Naive thymus-derived CD8-positive, alpha-beta T cell (primary cell): ENCODE measurements at places on chromosomes 6 and 20. TPM values are rescaled to one million over a fixed set of nuclear protein-coding genes. Genes with fewer than 3 reads are reported as not detected.

DNA sequence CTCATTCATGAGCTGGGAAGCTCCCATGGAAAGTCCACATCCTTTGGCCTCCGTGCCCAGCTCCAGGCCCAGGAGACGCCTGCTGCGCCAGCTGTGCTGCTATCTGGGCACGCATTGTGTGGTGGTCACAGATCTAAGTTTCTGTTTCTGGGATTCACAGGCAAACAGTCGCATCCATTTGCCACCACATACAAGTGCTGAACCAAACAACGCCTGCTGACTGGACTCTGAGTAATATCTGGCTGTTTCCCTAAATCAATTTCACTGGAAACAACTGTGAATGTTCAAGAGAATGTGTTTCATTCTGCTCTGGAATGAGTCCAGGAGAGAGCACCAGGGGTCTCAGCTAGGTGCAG is 45.5 kb downstream of the IRF4 start:
- H3K4me1 ChIP-seq, result peaks cover 12% of the 10 kb centered on the region
- DNase-seq, result no peak
- H3K4me3 ChIP-seq, result no peak overlapping the region
- no peaks in the 10 kb centered on the region for H3K36me3 ChIP-seq
- no peak overlapping the region for H3K27ac ChIP-seq

- H3K27ac ChIP-seq, result no peak overlapping the region
- H3K36me3 ChIP-seq, result no peaks in the 10 kb centered on the region
- no peaks in the 10 kb centered on the region for H3K27me3 ChIP-seq
- no peaks in the 10 kb centered on the region for H3K4me1 ChIP-seq
These were observed 259.7 kb downstream of the HDGFL1 start for GRCh38 chr6:22829070-22829469.

BNIP5 gene
- not detected for total RNA-seq

VSX1 gene
- total RNA-seq, result not detected

GRM4 gene
- not detected for total RNA-seq

GRCh38 chr6:80215063-80215462 is 108.6 kb downstream of the BCKDHB start:
- DNase-seq, result no peak
- no peak overlapping the region for H3K4me3 ChIP-seq
- H3K36me3 ChIP-seq, result peaks cover 8% of the 10 kb centered on the region
- no peaks in the 10 kb centered on the region for H3K4me1 ChIP-seq
- peak overlapping the region; percentile 34 for H3K27ac ChIP-seq

GRCh38 chr6:43923376-43924221 is 153.6 kb downstream of the VEGFA start:
- no peak overlapping the region for H3K27ac ChIP-seq
- no peaks in the 10 kb centered on the region for H3K36me3 ChIP-seq

DNA sequence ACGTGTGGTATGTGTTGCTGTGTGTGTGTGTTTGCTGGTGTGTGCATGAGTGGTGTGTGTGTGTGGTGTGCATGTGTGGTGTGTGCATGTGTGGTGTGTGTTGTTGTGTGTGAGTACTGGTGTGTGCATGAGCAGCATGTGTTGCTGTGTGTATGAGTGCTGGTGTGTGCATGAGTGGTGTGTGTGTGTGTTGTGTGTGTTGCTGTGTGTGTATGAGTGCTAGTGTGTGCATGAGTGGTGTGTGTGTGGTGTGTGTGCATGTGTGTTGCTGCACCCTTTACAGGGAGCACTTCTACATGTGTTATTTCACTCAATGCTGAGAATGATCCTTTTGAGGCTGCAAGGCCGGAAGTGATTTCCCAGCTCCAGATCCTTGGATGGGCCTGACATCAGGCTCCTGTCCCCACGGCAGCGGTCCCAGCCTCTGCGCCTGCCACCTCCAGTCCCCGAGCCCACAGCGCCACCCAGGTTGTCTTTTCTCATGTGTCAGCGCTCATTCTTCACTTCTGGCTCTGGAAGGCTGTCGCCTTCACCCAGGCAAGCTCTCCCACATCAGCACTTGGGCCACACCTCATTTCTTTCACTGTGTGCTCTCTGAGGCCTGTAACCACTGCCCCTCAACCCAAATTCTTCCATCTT is 2.6 kb downstream of the NPEPL1 start:
- no peak overlapping the region for H3K4me3 ChIP-seq
- no peak overlapping the region for H3K27ac ChIP-seq
- no peak for DNase-seq
- peaks cover 9% of the 10 kb centered on the region for H3K36me3 ChIP-seq

DNA sequence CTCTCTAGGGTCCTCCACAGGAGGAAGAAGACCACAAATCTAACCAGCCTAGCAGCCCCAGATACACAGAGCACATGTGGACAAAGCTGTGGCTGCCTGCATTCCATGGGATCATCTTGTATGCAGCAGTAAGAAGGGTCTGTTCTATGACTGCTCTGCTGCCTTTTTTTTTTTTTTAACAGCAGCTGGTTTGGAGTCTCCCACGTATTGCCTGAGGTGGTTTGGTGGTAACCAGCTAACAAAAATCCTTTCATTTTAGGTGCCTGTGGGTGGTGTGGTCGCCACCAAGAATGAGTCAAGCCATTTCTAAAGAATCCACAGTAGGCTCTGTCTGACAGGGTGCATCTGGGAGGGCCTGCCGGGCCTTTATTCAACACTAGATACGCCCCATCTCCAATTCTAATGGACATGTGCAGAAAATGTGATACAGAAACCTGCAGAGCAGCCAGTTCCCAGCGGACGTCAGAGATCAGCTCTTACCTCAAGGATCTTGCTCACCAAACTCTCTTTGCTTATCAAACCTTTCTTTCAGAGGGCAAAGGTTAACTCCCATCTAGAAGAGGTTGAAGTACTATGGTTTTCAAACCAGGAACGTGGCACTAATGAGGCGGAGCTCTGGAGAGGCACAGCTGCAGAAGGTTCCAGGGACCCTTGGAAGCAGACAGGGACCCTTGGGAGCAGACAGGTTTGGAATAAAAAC is 32.0 kb downstream of the GNAS-AS1 start:
- no peak for DNase-seq
- H3K27ac ChIP-seq, result no peak overlapping the region
- H3K27me3 ChIP-seq, result peaks cover 3% of the 10 kb centered on the region
- H3K4me1 ChIP-seq, result peaks cover 14% of the 10 kb centered on the region
- H3K4me3 ChIP-seq, result no peak overlapping the region
- no peaks in the 10 kb centered on the region for H3K36me3 ChIP-seq

NOL4L gene
- 65.7 TPM for total RNA-seq

SLPI gene
- not detected for total RNA-seq

DNA sequence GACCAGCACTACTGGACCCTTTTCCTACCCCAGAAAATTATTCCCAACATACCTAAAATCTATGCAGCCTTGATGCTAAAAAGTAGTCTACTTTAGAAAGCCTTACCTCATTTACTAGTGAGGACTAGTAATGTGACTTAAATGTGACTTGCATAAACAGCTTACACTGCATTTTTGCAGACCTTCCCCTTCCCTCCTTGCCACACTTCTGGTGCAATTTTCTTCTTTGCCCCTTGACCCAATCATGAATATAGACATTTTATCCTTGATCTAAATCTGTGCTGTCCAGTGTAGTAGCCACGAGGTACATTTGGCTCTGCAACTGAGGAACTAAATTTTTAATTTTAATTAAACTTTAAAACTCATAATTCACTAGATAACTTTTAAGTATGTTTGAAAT is 7.0 kb upstream of the ZKSCAN8 start:
- H3K36me3 ChIP-seq, result no peaks in the 10 kb centered on the region
- H3K4me1 ChIP-seq, result peaks cover 37% of the 10 kb centered on the region
- H3K27me3 ChIP-seq, result no peaks in the 10 kb centered on the region
- H3K4me3 ChIP-seq, result peak overlapping the region; percentile 31
